ENCODE measurements at places on chromosomes 7 and 10.

GRCh38 chr7:95493844-95494243 is 8.1 kb downstream of the ASB4 start:
- no peak for DNase-seq

DNA sequence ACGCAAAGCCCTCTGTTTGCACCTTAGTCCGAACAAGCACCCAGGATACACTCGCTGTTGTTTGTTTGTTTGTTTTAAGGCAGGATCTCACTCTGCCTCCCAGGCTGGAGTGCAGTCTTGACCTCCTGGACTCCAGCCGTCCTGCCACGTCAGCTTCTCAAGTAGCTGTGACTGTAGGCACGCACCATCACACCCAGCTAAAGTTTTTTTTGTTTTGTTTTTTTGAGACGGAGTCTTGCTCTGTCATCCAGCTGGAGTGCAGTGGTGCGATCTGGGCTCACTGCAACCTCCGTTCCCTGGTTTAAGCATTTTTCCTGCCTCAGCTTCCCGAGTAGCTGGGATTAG is 76.8 kb downstream of the CTBP2 start:
- peak; percentile 68 for DNase-seq

DNA sequence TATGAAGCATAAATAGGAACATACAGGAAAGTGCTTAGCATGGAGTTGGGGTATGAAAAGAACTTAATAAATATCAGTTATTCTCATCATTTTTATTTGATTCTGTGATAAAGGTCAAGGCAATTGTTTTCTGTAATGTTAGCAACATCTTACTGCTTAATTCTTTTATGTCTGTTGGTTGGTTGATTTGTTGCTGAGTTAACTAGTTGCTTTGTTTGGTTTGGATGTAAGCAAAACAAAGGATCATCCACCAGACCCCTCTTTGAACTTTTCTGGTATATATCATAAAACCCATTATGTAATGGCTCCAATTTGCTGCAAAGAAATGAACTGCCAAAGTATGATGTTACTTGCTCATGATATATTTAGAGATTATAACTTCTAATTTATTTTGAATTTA is 44.5 kb downstream of the CH25H start:
- no peak for DNase-seq

GRCh38 chr7:158186864-158187693 is 400.5 kb downstream of the PTPRN2 start:
- no peak for DNase-seq

DNA sequence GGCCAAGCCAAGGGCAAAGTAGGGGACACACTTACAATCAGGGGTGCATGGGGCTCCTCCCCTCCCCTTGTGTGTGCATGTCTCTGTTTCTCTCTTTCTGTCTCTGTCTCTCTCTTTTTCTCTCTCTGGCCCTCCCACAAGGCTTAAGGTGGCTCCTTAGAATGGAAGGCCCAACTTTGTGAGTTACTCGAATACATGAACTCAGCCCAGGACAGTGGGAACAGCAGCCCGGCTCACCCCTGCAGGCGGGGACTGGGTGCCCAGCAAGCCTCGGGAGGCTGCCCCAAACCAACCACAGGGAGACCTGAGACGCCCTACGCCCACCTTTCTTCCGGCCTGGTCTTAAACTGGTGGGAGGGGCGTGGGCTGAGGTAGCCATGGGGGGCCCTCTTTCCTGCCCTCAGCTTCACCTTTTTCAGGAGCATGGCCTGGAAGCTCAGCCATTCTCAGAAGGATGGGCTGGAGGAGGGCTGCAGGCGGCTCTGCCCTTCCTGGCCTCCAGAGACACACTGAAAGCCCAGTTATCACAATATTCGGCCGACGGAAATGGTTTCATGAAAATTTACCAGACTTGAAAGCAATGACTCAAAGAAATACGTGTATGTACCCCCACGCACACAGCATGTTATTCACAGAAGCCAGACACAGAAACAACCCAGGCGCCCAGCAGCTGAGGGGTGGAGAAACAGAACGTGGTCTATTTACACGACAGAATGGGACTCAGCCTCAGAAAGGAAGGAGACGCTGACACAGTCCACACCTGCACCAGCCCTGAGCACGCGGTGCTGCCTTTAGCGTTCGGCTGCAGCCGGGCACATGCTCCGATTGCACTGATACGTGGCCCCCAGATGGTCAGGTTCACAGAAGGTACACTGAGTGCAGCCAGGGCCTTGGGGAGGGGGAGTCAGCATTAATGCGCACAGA is 229.5 kb downstream of the PTPRN2 start:
- DNase-seq, result no peak

DNA sequence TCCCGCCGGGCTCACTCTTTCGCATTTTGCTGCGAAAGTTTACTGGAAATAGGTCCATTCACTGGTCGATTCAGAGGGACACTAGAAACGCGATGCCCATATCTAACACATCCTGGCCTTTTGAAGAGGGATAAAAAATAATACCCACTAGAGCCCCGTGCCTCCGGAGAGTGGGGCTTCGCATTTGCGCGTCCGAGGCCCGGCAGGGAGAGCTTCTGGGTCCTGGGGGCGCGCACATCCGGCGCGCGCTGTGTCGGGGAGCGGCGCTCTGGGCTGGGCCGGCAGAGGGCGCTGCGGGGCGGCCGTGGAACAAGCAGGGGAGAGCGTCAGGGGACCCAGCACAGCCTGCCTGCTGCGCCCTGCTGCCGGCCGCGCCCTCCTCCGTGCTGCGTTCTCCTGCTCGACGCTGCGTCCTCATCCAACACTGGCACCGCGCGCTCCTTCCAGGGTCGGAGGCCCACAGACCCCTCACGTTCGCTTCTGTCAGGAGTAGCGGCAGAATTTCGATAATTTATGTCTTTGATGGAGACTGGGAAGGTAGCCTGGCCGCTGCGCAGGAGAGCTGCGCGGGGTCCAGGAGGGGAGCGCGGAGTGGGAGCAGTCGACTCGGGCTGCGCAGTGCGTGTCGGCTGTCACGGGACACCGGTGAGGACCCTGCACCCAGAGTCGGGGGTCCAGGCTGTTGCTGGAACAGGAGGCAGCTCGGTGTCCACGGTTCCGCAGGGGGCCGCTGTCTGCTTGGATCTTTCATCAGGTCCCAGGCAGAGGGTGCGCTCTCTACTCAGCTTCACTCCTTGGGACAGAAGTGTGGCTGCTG is 41.5 kb upstream of the ZNF32 start:
- DNase-seq, result peak; percentile 90

- DNase-seq, result no peak
Observed at GRCh38 chr10:60413306-60414012, 23.8 kb upstream of the ANK3 start.

- peak; percentile 77 for DNase-seq
Observed at GRCh38 chr7:74187915-74188675, 13.9 kb downstream of the EIF4H start.

DNA sequence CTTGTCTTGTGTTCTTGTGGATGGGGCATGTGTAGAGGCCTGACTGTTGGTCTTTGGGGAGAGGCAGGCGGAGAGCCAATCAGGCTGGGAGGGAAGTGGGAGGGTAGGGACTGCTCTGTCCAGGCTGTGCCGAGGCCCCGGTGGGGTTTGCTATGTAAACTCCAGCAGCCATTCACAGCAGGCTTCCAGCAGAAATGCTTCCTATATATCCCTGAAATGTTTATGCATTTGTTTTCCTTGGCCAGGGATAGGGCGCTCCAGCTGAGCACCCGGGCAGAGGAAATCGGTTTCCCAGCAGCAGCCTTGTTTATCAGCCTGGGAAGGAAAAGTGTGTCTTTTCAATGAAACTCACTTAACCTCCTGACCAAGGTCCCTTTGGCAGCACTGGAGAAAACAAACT is 18.3 kb upstream of the AQP1 start:
- no peak for DNase-seq

- DNase-seq, result no peak
Observed at GRCh38 chr10:51620131-51620530, 79.3 kb downstream of the CSTF2T start.

GRCh38 chr7:55260171-55260570 is 105.0 kb upstream of the LANCL2 start:
- no peak for DNase-seq

GRCh38 chr10:22605168-22605567 is 109.2 kb downstream of the PIP4K2A start:
- DNase-seq, result peak; percentile 70

All from AG08395 (cell line).